DMS79 (cell line): ENCODE measurements at places on chromosomes 11 and 22.

- no peak for DNase-seq
Measured at GRCh38 chr11:473415-473814, 23.3 kb downstream of the PTDSS2 start.

GRCh38 chr22:49119551-49119952 lies 708.1 kb downstream of the BRD1 start:
- DNase-seq: no peak

- DNase-seq: no peak
Measured at GRCh38 chr11:83072350-83073242, 899 bp upstream of the RAB30 start.

DNA sequence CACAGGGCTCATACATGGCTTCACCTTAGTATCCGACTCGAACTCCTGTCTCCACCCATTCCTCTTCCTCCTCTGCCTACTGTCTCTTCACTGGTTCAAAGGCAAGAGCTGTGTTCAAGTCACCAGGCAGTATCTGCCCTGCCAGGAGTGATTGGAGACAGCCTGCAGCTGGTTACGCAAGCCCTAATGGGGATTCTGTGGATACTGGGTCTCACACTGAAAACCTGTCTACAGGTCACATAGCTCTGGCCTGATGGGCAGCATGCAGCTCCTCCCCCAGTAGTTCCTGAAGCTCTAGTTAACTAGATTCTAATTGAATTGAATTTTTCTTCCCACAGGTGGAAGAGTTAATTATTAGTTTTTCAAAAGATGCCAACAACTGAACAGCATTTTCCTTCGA lies 332.2 kb downstream of the TMEM135 start:
- DNase-seq: no peak

- no peak for DNase-seq
Measured at GRCh38 chr11:127919206-127920000, 668.0 kb downstream of the ETS1 start.

DNA sequence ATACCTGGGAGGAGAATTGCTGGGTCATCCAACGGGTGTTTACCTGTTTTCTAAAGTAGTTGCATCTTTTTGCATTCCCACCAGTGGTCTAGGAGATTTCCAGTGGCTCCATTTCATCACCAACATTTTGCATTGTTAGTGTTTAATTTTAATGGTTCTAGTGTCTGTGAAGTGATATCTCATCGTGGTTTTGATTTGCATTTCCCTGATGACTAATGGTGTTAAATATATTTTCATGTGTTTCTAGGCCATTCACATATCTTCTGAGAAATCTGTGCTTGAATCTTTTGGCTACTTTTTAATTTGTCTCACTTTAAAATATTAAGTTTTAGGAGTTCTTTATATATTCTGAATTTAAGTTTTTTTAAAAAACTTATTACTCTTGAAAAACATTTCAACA lies 439.6 kb downstream of the TMEM135 start:
- DNase-seq: no peak

- DNase-seq: no peak
Measured at GRCh38 chr11:116172851-116173250, 599.9 kb downstream of the BUD13 start.

DNA sequence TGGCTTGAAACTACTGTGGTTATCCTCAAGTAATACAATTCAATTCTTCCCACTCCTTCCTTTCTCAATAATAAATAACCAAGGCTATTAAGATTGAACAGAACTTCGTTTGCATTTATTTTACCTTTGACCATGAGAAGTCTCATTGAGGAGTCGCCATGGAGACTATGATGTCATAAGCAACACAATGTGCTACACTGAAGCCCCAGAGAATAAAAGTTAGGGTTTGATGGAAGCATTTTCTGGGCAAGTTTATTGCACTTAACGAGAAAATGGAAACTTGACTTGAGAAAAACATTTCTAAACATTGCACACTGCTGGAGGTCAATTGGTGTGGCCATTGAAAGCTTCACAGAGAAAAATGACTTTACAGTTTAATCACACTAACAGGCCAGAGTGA lies 121.5 kb downstream of the FAM76B start:
- no peak for DNase-seq

GRCh38 chr11:18204220-18204619 lies 31.6 kb downstream of the MRGPRX4 start:
- DNase-seq: no peak

DNA sequence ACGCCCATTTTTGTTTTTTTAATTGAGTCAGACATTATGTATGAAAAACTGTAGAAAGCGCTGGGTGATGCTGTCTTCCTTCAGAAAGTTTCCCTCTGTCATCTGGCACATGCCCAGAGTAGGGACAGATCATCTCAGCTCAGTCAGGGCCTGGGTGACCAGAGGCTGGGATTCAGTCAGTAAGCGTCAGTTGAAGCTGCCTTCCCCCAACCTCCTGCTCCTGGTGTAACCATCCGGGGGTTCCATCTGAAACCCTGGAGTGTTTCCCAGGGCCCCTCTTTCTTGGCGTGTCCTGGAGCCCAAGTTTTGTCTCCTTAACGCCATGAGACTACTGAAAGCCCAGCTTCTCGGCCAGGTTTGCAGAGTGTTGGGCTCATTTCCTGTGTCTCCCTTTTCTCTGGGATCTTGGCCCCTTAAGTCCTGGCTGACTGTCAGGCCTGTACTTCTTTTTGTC lies 10.7 kb downstream of the PPFIA1 start:
- no peak for DNase-seq

GRCh38 chr11:108891909-108892511 lies 227.1 kb downstream of the DDX10 start:
- DNase-seq: no peak

DNA sequence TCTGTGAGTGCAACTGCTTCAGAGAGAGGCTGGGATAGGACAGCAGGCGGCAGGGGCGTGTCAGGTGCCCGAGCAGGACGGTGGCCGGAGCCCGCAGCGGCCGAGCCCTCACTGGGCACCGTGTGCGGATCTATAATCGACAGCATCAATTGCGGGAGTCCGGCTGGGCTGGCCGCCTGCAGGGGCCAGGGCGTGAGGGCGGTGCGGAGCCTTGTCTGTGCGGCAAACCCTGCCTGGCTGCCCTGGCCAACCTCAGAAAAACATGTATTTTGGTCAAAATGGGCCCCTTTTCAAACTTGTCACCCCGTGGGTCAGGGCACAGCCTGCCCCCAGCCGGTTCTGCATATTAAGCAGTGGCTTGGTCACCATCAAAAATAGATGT lies 91.3 kb upstream of the KCNQ1OT1 start:
- no peak for DNase-seq

- DNase-seq: no peak
Measured at GRCh38 chr22:50326225-50326955, 422 bp downstream of the DENND6B start.

DNA sequence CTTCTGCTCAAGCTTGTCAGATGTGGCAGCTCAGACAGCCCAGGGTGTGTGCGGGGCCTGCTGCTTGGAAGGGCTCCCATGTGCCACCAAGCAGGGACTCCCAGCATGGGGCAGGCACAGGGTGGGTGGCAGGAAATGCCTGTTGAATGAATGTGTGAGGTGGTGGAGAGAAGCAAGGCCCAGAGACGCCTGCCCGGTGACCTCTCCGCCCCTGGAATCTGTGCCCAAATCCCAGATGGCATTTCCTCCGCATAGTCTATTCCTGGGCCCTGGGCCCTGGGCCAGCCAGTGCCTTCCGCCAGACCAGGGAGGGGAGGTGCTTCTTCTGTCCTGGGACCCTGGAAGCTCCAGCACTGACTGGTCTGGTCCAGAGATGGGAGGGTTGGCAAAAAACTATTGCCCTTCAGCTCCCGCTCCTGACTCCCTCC lies 3.7 kb downstream of the CST6 start:
- no peak for DNase-seq

DNA sequence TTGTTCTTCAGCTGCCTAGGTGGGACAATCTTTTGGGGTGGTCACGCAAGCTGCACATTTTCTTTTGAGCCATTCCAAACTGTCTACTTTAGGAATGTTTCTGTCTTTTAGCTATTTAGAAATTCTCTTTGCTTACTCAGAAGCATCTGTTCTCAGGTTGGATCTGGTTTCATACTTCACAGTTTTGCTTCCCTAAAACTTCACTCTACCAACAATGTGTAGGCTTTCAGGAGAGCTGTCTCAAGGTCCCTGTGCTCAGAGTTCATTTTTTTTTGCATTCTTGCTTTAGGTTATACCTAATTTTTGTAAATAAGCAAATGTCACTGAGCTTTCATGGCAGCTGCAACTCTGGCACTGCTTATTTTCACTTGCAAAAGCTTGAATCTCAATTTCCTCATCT lies 36.7 kb downstream of the CCDC90B start:
- DNase-seq: no peak

DNA sequence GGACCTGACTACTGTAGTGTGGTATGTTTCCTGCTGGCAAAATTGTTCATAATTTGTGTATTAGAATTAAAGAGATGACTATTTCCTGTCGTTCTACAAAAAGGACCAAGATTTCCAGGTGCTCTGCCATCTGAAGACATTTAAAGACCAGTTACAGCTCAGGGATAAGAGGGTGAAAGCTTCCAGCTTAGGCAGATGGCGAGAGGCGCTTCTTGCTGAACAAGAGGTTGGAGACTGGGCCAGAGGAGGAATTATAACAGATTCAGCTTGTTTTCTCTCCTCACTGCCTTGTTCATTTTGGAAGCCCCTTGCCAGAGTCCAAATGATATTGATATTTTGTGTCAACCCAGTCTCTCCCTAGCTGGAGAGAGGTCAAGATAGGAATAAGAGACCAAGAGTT lies 23.1 kb upstream of the NNMT start:
- DNase-seq: no peak

- DNase-seq: no peak
Measured at GRCh38 chr22:32080904-32081303, 37.8 kb downstream of the SLC5A1 start.

DNA sequence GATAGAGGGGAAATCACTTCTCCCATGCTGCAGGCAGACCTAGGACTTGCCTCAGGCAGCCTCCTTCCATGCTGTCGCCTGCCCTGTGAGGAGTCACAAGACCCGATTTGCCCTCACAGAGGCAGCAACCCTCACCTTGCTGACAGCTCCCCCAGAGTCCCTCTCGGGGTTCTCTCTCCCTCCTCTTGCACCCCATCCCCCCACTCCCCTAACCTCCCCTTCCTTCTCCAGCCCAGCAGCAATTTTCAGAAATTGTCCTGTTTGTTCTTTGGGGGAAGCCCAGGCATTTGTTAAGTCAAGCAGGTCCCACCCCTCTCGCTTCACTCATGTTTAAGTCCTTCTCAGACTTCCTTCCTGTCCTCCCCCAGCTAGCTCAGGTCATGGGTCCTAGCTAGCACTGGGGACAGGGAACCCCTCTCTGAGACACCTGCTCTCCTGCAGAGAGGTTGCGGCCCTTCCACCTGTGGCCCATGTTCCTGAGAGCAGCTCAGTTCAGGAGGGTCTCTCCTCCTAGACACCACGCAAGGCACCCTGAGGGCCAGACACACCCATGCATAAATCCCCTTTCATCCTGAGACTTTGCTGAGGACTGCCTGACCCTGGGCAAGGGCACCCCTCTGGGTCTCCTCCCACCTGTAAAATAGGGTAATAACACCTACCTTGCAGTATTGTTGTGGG lies 6.3 kb upstream of the FXYD2 start:
- DNase-seq: no peak

DNA sequence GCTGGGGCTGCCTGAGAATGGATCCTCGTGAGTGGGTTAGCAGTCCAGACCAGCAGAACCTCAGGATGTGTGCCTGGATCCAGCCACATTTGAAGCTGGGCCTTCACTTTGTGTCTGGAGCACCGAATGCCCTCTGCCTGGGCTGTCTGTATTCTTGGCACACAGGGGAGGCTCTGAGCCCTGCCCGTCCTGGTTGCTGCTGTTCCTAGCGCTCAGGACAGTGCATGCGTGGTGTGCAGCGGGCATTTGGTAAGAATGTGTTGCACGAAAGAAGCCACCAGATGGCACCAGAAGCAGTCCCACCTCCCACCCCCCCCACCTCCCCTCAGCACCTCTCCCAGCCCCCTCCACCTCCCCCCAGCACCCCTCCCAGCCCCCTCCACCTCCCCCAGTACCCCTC lies 4.1 kb upstream of the MAPK11 start:
- DNase-seq: no peak

GRCh38 chr11:113896156-113896879 lies 8.3 kb upstream of the HTR3B start:
- DNase-seq: no peak

GRCh38 chr22:47371263-47372090 lies 609.0 kb downstream of the TBC1D22A start:
- no peak for DNase-seq

DNA sequence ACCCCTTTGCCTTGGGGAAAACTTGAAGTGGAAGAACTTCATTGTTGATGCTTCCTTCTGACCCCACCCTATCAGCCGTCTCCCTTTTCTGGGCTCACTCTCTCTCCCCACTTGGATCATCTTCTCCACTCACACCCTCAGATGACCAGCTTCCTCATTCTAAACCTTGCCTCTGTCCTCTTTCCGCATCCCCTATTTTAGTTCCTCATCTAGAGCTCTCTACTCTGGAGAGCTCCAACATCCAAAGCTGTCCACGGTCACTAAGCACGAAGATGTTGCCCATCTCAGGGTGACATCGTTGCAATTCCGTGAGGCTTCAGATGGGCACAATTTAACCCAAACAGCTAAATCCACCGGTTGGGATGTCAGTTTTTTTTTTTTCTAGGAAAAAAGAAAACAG lies 31.6 kb upstream of the ME3 start:
- DNase-seq: no peak

- no peak for DNase-seq
Measured at GRCh38 chr11:73513707-73514106, 84.2 kb downstream of the FAM168A start.

- DNase-seq: no peak
Measured at GRCh38 chr11:26953770-26954392, 40.0 kb upstream of the FIBIN start.

- DNase-seq: no peak
Measured at GRCh38 chr11:95991101-95991500, 67.2 kb upstream of the MTMR2 start.

DNA sequence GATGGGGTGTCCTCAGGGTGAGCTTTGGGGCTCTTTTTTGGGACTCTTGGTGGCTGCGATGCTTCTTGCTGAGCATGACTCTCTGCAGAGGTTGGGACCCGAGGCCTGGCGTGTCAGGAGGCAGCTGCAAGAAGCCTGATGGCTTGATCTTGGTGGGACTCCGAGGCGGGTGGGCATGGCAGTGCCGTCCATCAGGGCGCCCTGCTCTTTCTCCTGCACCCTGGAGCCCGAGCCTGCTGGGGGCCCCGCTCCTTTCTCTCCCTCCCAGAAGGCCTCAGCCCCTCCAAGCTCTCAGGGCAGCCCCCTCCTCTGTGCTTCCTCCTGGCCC lies 432.7 kb downstream of the TBC1D22A start:
- no peak for DNase-seq

- DNase-seq: no peak
Measured at GRCh38 chr22:25048659-25049647, 96.4 kb downstream of the KIAA1671 start.

DNA sequence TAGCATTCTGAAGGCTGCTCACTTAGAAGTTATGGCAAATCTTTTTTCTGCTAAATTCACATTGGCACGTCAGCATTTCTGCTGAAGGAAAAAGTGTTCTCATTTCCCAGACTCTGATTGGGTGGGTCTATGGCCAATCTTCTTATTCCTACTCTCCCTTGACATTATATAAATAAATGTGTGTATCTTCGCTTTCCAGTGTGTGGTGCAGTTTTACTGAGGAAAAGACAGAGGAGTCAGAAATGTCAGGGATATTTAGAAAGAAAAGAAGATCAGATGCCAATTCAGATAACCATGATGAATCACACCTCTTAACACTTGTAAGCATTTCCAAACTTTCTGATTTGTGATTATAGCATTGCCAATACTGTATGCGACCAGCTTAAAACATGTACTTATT lies 3.2 kb upstream of the BDNF start:
- no peak for DNase-seq
